Activated gamma-delta T cell treated with Interleukin-2 at 50 U/mL for 16 hours (primary cell): ENCODE measurements at places on chromosomes 13 and 19.

DNA sequence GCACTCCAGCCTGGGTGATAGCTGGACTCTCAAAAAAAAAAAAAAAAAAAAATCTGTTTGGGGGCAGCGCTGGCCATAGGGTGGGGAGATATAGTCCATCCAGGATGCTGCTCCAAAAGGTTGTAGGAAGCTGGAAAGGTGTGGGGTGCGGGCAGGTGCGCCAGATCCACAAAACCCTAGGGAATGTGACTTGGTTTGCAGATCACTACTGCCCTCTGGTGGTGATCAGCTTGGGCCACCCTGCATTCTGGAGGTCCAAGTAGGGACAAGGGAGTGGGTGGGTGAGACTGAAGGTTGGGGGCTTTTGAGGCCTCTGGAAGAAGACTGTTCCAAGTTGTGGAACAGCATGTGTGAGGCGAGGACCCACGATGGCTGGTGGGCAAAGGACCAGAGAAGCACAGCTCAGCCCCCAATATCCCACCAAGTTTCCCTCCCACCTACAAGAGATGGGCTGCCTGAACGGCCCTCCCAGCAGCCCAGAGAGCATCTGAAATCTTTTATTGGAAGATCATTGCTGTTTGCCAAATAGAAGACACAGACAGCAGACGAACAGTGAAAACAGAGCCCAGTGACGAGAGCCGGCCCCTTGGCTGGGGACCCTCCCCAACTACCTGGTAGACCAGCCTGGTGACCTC is 10.4 kb upstream of the TYK2 start:
- DNase-seq, result peak; percentile 63

DNA sequence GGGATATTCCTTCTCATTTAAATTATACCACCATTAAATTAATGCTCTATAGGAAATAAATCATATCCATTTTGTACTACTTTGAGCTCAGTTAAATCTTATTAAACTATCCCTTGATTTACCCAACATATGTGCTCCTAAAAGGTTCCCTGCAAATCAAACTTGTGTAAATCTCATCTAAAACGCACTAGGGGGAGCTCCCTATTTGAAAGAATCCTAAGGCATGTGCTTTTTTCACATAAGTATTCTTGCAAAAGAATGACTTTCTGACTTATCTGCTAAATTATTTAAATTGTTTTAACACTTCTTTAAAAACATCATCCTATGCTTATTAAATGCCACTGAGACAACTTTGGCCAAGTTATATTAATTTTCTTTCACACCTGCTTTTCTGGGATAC is 7.9 kb downstream of the INTS6 start:
- no peak for DNase-seq

GRCh38 chr13:100528353-100528752 is 60.2 kb downstream of the GGACT start:
- DNase-seq, result no peak

DNA sequence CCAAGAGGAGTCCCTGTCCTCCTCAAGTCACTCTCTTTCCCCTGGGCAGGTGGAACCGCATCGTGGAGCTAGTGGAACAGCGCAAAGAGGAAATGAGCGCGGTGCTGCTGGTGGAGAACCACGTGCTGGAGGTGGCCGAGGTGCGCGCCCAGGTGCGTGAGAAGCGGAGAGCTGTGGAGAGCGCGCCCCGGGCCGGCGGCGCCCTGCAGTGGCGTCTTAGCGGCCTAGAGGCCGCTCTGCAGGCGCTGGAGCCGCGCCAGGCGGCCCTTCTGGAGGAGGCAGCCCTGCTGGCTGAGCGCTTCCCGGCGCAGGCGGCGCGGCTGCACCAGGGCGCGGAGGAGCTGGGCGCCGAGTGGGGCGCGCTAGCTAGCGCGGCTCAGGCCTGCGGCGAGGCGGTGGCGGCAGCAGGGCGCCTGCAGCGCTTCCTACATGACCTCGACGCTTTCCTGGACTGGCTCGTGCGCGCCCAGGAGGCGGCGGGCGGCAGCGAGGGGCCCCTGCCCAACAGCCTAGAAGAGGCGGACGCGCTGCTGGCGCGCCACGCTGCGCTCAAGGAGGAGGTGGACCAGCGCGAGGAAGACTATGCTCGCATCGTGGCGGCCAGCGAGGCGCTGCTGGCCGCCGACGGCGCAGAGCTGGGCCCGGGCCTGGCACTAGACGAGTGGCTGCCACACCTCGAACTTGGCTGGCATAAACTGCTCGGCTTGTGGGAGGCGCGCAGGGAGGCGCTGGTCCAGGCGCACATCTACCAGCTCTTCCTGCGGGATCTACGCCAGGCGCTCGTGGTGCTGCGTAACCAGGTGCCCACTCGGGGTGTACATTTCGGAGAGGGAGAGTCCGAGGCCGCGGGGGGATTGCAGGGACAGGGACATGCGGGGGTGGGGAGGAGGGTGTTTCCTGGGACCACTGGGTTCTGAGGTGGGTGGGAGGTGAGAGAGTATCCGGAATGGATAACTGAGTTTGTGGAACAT is 52.8 kb downstream of the SPTBN4 start:
- no peak for DNase-seq

DNA sequence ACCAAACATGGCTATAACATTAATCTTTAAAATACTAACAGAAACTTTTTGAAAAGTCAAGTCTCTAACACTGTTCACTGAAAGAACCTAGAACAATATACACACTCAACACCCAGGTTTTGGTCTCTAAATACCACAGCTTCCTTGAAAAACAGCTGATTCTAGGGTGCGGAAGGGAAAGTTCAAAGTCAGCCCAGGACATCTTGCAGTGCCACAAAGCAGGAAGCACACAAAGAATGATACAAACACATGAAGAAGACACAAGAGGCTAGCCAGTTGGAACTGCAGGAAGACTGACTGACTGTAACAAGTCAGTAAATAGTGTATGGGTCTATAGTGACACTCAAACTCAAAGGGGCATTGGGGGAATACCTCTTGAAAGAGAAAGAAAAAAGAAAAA is 4.6 kb downstream of the DEDD2 start:
- no peak for DNase-seq
